ENCODE measurements at places on chromosomes 5 and 9.

- no peak for DNase-seq
Observed at GRCh38 chr5:115621365-115621900, 4.4 kb downstream of the TMED7 start.

- DNase-seq, result no peak
Observed at GRCh38 chr5:105504-106070, 13.6 kb downstream of the PLEKHG4B start.

DNA sequence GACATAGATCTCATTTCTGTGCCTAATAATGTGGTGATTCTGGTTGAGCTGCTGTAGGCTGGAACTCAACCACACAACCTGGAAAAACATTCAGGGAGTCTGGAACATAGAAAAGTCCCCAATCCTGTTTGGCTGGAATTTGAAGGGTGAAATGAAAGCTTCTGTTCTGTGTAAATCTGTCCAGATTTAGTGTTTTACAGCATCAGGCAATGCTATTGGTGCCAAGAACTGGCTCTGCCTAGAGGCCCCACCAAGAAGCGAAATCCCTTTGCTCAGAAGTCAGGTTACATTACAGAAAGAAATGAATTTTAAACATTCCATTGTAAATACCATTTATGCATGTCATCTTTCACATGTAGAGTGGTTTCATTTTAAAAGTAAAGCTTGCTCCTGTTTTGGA lies 56.3 kb downstream of the TMEM174 start:
- DNase-seq, result no peak

GRCh38 chr5:124870070-124870469 lies 123.6 kb upstream of the ZNF608 start:
- DNase-seq, result no peak

DNA sequence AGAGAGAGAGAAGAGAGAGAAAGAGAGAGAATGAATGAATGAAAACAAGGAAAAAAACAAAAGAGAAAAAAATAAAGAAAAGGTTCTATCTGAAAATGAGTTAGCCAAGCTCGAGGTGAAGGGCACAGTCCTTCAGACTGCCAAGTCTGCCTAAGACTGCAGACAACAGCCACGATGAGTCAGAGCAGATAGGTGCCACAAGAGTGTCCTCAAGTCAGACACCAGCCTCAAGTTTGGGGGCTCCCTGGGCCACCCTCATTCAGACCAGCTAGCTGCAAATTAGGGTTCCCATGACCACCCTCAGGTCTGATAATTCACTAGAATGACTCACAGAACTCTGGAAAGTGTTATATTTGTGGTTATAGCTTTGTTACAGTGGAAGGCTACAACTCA lies 13.9 kb upstream of the HABP4 start:
- DNase-seq, result no peak
